Spinal cord (tissue), 10 donors: ENCODE measurements at places on chromosomes 16 and 17. TPM values are rescaled to one million over a fixed set of nuclear protein-coding genes. Genes with fewer than 3 reads are reported as not detected.

The SAP30BP gene
- polyA plus RNA-seq: 103 TPM

The TBC1D3H gene
- polyA plus RNA-seq: not detected

DNA sequence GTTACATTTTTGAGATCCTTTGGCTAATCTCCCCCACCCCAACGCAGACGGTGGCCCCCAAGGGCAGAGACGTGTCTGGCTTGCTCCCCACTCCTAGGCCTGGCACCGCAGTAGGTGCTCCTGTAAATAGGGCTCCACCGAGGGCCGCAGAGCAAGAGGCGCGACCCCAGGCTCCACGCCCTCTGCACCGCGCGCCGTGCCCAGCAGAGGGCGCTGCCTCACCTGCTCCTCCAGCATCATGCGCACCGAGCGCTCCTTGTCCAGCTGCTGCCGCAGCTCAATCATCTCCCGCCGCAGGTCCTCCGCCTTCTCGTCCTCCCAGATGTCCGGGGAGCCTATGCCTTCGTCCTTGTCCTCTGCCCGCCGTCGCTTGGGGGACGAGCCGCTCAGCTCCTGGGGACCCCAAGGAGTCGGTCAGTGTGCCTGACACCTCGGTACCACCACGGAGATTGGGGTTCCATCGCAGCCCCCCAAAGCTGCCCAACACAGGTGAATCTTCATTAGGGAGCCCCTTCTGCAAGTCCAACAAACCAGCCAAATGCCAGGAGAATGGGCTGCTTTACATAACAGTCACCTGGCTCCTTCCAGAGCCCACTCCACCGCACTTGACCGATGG lies 11.2 kb downstream of the TFAP4 start:
- no peak for DNase-seq

The EPX gene
- 0.75 TPM for polyA plus RNA-seq

The GSG1L gene
- 26.1 TPM for polyA plus RNA-seq

The MFSD11 gene
- 28.9 TPM for polyA plus RNA-seq

DNA sequence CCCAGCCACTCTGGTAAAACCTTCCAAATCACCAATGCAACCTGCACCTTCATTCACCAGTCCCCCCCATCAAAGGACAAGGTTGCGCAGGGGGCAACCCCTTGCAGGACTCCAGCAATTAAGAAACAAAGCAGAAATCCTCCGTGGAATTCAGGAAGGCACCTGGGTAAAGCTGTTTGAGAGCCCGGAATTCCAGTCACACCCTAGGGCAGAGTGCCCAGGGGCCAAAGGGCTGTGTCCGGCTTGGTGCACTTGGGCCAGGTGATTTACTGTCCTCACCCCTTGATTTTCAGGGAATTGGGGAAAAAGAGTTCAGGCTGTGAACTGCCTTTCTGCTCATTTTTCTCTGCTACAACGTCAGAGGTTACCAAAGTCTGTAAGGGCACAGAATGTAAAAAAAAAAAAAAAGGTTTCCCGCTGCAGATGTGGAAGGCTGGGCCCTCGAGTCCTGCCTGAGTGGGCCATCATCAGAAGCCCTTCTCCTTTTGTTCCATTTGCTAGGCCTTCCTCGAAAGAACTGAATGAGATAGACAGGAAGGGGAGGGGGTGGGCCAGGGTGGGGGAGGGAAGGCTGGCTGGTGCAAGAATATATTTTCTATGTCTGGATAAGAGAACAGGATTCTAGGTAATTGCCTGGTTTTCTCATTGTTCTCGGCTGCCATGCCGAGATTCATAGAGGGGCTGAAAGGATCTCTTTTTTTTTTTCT lies 266.5 kb upstream of the PSMD7 start:
- no peak for DNase-seq

DNA sequence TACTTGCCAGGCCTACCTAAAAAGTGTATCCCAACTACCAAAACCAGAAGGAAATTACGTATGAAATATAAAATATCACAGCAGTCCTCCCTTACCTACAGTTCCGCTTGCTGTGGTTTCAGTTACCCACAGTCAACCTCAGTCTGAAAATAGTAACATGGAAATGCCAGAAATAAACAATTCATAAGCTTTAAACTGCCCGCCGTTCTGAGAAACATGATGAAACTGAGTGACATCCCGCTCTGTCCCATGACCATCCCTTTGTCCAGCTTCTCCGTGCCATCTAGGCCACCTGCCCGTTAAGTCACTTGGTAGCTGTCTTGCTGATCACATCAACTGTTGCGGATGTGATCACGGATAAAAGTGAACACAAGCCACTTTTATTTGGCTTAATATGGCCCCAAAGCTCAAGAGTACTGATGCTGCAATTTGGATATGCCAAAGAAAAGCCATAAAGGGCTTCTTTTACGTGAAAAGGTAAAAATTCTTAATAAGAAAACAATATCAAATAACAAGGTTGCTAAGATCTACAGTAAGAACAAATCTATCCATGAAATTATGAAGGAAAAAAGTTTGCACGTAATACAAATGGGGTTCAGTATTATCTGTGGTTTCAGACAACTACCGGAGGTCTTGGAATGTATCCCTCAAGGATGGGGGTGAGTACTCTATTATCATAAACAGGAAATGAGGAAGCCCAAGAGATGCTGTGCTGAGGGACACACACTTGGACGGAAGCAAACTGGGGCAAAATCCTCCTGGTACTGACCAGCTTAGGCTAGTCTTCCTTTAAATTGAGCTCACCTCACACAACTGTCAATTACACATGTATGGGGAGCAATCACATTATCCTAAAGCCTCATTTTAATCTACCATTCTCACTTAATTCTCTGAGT lies 8.2 kb downstream of the USP22 start:
- no peak for DNase-seq

The HSD17B1 gene
- polyA plus RNA-seq: 6.8 TPM

The DEXI gene
- 50.3 TPM for polyA plus RNA-seq

The CD300E gene
- not detected for polyA plus RNA-seq
